Naive thymus-derived CD8-positive, alpha-beta T cell (primary cell): ENCODE measurements at places on chromosomes 5 and 9.

DNA sequence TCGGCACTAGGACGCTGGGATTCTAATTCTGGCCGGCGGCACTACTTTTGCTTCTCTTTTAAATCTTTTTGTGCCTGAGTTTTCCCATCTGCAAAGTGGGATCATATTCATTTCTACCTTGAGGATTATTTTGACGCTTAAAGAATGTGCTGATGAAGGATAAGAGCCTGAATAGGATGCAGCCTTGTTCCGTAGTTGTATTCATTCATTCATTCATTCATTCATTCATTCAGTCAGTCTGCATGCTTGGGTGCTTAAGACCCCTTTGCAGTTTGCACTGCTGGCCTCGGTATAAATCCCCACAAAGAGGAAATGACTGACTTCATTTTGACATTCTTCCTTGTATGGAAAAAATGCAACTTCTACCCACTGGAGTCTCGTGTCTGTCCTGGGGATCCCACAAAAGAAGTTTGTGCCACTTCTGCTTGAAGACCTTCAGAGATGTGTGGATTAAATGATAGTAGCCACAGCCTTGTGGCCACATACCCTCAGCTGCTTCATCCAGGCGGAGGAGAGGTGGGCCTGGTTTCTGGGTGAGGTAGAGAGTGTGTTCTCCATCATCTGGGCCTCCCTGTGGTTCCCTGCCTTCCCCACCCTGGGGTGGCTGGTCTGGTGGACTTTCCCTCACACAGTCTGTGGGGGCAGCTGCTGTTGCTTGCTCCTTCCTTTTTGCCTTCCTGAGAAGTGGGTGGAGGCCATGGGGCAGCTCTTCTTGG lies 62.6 kb downstream of the PPARGC1B start:
- H3K27me3 ChIP-seq, result no peaks in the 10 kb centered on the region
- H3K4me3 ChIP-seq, result no peak overlapping the region
- no peak overlapping the region for H3K27ac ChIP-seq
- H3K4me1 ChIP-seq, result peaks cover 32% of the 10 kb centered on the region

GRCh38 chr9:121576281-121577075 lies 75.0 kb upstream of the DAB2IP start:
- no peak overlapping the region for H3K27ac ChIP-seq
- H3K4me1 ChIP-seq, result no peaks in the 10 kb centered on the region
- H3K4me3 ChIP-seq, result no peak overlapping the region

DNA sequence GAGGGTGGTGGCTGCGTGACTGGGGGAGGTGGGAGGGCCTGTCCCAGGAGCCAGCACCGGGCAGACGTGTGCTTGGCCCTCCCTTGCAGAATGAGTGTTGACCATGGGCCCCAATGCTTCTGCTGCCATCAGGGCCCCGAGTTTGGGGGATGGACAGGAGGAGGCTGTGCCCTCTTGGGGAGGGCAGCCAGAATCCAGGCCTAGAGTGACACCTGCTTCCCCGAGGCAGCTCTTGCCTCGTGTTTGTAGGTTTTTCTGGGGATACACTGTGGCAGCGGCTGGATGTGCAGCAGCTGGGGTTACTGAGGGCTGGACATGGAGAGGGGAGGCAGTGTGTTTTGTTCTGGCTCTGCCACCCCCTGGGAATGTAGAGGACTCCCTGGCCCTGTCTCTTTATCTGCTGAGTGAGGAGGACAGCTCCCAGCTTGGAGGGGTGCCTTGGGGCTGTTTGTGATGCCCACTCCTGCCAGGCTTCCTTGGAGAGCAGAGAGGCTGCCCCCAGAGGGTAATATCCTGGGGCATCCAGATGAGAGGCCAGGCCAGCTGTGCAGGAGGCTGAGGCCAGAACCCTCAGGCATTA lies 22.7 kb downstream of the WNK2 start:
- H3K4me3 ChIP-seq, result no peak overlapping the region
- peak overlapping the region; percentile 48 for H3K27ac ChIP-seq
- no peak for DNase-seq
- no peaks in the 10 kb centered on the region for H3K36me3 ChIP-seq

DNA sequence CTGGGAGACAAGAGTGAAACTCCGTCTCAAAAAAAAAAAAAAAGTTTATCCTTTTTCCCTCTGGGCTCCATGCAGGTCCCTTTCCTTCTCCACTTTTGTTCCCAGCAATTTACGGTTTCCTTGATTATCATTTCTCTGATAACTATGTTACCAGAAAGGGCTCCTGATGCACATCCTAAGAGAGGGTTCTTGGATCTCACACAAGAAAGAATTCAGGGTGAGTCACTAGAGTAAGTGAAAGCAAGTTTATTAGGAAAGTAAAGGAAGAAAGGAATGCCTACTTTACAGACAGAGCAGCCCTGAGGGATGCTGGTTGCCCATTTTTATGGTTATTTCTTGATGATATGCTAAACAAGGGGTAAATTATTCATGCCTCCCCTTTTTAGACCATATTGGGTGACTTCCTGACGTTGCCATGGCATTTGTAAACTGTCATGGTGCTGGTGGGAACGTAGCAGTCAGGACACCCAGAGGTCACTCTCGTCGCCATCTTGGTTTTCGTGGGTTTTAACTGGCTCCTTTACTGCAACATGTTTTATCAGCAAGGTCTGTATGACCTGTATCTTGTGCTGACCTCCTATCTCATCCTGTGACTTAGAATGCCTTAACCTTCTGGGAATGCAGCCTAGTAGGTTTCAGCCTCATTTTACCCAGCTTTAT lies 13.5 kb upstream of the MELK start:
- H3K27ac ChIP-seq, result no peak overlapping the region
- peaks cover 7% of the 10 kb centered on the region for H3K4me1 ChIP-seq
- no peaks in the 10 kb centered on the region for H3K27me3 ChIP-seq
- no peak overlapping the region for H3K4me3 ChIP-seq
- H3K36me3 ChIP-seq, result no peaks in the 10 kb centered on the region

- no peaks in the 10 kb centered on the region for H3K36me3 ChIP-seq
- no peak overlapping the region for H3K4me3 ChIP-seq
- no peaks in the 10 kb centered on the region for H3K27me3 ChIP-seq
- DNase-seq, result no peak
- H3K27ac ChIP-seq, result no peak overlapping the region
- peaks cover 9% of the 10 kb centered on the region for H3K4me1 ChIP-seq
Observed at GRCh38 chr9:65435464-65435863, 150.5 kb upstream of the FOXD4L5 start.

GRCh38 chr5:180353980-180354452 lies 880 bp upstream of the GFPT2 start:
- peaks cover 56% of the 10 kb centered on the region for H3K27me3 ChIP-seq
- H3K4me3 ChIP-seq, result peak overlapping the region; percentile 79
- no peak for DNase-seq
- H3K4me1 ChIP-seq, result peaks cover 11% of the 10 kb centered on the region

- H3K4me3 ChIP-seq, result no peak overlapping the region
- no peak overlapping the region for H3K27ac ChIP-seq
- H3K27me3 ChIP-seq, result no peaks in the 10 kb centered on the region
- no peaks in the 10 kb centered on the region for H3K36me3 ChIP-seq
- no peaks in the 10 kb centered on the region for H3K4me1 ChIP-seq
Observed at GRCh38 chr9:107870927-107871680, 381.5 kb upstream of the KLF4 start.

GRCh38 chr5:113209498-113209897 lies 225.3 kb downstream of the TSSK1B start:
- DNase-seq, result no peak
- no peaks in the 10 kb centered on the region for H3K36me3 ChIP-seq
- no peaks in the 10 kb centered on the region for H3K27me3 ChIP-seq
- H3K4me1 ChIP-seq, result no peaks in the 10 kb centered on the region

DNA sequence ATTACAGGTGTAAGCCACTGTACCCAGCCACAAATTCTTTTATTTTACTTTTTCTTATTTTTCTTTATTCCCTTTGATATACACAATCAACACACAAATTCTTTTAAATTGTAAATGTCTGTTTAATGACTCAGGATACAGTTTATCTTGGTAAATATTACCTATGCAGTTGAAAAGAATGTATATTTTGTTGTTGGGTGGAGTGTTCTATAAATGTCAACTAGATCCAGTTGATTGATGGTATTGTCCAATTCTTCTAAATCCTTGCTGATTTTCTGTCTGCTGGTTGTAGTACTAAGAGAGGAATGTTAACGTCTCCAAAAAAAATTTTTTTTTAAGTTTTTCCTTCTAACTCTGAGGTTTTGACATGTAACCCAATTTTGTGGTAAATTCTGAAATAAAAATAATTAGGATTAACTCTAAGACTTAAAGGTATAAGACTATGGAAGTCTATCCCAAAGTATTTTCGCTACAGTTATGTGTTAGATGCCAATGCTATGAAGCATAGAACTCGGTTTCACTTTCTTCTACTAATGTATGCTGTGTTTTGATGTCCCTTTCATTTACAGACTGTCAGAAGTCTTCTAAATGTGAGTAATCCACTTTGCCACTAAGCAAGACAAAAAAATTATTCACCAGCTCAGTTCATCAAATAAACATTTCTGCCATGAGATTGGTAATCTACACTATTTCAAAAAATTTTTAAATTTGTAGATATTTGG lies 720.2 kb upstream of the C9orf72 start:
- H3K36me3 ChIP-seq, result no peaks in the 10 kb centered on the region
- no peaks in the 10 kb centered on the region for H3K4me1 ChIP-seq
- no peak overlapping the region for H3K27ac ChIP-seq
- H3K4me3 ChIP-seq, result no peak overlapping the region
- DNase-seq, result no peak
- H3K27me3 ChIP-seq, result no peaks in the 10 kb centered on the region

GRCh38 chr5:39657943-39658342 lies 233.2 kb upstream of the DAB2 start:
- no peaks in the 10 kb centered on the region for H3K27me3 ChIP-seq
- no peak overlapping the region for H3K4me3 ChIP-seq
- H3K27ac ChIP-seq, result no peak overlapping the region
- peaks cover 13% of the 10 kb centered on the region for H3K4me1 ChIP-seq
- peaks cover 3% of the 10 kb centered on the region for H3K36me3 ChIP-seq
- DNase-seq, result no peak

DNA sequence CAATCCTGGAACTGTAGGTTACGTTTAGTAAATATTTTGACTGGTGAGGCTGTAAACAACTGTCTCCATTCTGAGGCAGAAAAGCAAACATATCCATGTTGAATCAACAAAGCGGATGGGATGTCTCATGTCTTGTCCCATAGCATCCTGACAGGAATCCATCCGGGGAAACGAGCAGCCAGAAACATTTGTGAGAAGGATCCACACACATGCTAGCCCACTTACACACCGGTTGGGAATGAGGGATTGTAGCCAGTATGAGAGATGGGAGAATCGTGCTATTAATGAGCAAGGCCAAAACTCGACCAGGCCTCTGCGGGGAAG lies 117.5 kb downstream of the FSTL4 start:
- H3K27ac ChIP-seq, result no peak overlapping the region
- peaks cover 27% of the 10 kb centered on the region for H3K27me3 ChIP-seq
- H3K4me3 ChIP-seq, result no peak overlapping the region

- H3K4me1 ChIP-seq, result no peaks in the 10 kb centered on the region
- peaks cover 6% of the 10 kb centered on the region for H3K36me3 ChIP-seq
- H3K27ac ChIP-seq, result no peak overlapping the region
- H3K27me3 ChIP-seq, result no peaks in the 10 kb centered on the region
- no peak overlapping the region for H3K4me3 ChIP-seq
- no peak for DNase-seq
Observed at GRCh38 chr5:137761566-137761965, 7.4 kb upstream of the HNRNPA0 start.

- H3K4me3 ChIP-seq, result no peak overlapping the region
- DNase-seq, result no peak
- H3K27ac ChIP-seq, result no peak overlapping the region
- H3K36me3 ChIP-seq, result no peaks in the 10 kb centered on the region
Observed at GRCh38 chr5:111618623-111619271, 106.4 kb upstream of the STARD4 start.

- peaks cover 9% of the 10 kb centered on the region for H3K27me3 ChIP-seq
- H3K4me1 ChIP-seq, result peaks cover 30% of the 10 kb centered on the region
- H3K27ac ChIP-seq, result no peak within 1 kb of the TSS
- peak; percentile 88 for DNase-seq
- H3K4me3 ChIP-seq, result peak within 1 kb of the TSS; percentile 83
Observed at GRCh38 chr9:89604729-89605464, at the start of gene GADD45G. Gene GADD45G, plus strand, starts transcription at chr9:89605012. Its CDS starts 110 bp downstream, at chr9:89605122.

DNA sequence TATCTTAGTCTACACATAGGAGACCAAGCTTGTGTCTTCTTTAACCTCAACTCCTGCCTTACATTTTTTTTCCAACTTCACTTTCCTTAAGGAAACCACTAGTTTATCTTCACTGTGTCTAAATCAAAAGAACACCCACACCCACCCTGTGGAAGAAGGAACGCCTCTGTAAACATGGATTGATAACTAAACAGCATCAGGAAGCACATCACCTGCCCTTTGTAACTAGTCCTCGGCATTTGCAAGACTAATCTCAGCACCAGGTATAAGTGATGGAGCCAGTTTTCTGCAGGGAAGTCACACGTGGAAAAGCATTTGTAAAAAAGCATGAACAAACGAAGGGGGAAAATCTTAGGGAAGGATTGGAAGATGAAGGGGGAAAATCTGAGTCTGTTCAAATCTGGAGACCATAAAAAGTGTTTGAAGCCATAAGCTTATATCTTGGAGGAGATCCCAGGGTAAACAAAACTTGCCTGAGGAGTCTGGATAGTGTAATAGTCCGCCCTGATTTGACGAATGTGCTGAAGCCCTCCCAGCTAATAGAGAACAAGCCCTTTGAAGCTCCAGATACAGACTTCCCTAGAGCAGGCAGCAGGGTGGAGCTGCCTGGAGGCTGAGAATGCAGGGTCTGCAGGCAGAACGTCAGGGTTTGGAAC lies 117.3 kb upstream of the LHFPL2 start:
- H3K36me3 ChIP-seq, result no peaks in the 10 kb centered on the region
- peaks cover 10% of the 10 kb centered on the region for H3K4me1 ChIP-seq
- no peak overlapping the region for H3K27ac ChIP-seq
- no peak for DNase-seq

DNA sequence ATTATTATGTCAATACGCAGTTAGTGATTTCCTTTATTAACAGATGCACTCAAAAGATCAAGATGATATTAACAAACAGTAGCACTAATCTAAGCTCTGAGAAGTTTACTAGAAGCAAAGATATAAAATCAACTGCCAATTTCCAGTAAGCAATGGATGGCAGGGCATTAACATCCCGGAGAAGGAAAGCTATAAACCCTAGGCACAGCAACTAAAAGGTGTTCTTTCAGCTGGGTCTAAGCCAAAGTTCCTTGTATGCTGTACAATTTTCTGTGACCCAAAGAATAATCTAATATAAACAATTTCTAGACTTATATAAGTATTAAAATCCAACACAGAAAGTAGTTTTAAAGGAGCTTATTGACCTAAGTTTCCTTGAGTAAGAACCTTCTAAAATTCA lies 39.4 kb downstream of the PJA2 start:
- no peak overlapping the region for H3K4me3 ChIP-seq
- peaks cover 47% of the 10 kb centered on the region for H3K4me1 ChIP-seq
- peaks cover 19% of the 10 kb centered on the region for H3K36me3 ChIP-seq
- no peaks in the 10 kb centered on the region for H3K27me3 ChIP-seq

- H3K4me3 ChIP-seq, result no peak overlapping the region
- H3K27me3 ChIP-seq, result no peaks in the 10 kb centered on the region
- no peaks in the 10 kb centered on the region for H3K36me3 ChIP-seq
- no peak for DNase-seq
Observed at GRCh38 chr9:134545215-134545542, 96.4 kb upstream of the COL5A1 start.

GRCh38 chr9:137147091-137147792 lies 8.3 kb downstream of the GRIN1 start:
- peaks cover 29% of the 10 kb centered on the region for H3K27me3 ChIP-seq
- no peak overlapping the region for H3K27ac ChIP-seq
- peaks cover 4% of the 10 kb centered on the region for H3K4me1 ChIP-seq
- DNase-seq, result no peak
- no peak overlapping the region for H3K4me3 ChIP-seq
